Stimulated activated CD4-positive, alpha-beta T cell treated with anti-CD3 and anti-CD28 coated beads, Interleukin-1b, Interleukin-23, amount 100 ng/mL, for 1 hour (primary cell): ENCODE measurements at places on chromosomes 3 and 15.

DNA sequence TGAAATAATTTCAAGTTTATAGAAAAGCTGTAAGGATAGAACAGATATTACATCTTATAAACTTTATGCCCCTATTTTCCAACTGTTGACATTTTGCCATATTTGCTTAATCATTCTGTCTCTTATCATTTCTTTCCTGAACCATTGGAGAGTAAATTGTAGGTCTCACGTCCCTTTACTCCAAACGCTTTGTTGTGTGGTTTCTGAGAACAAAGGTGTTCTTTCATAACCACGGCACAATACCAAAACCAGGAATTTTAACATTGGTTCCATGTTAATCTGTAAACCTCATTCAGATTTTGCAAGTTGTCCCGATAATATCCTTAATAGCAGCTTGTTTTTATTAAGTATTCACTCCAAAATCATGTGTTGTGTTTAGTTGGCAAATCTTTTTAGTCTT lies 134.8 kb downstream of the AKAP13 start:
- DNase-seq: no peak

DNA sequence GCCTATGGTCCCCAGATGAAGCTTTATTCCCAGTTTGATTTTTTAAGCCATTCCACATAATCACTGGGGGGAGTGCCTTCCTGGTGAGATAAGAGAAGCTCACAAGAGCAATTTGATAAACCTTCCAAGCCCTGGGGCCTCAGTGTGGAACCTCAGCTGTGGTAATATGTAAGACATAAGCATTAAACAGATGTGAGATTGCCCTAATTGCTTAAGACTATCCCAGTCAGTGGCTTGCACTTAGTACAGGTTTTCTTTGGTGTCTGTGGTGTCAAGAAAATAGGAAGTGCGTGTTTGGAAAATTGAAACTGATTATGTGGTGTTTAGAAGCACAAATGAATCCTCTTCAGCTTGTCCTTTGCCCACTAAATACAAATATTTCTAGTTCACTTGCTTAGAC lies 54.3 kb downstream of the LRRN1 start:
- DNase-seq: no peak

- no peak for DNase-seq
Observed at GRCh38 chr3:146529021-146529420, 15.4 kb downstream of the PLSCR1 start.

- no peak for DNase-seq
Observed at GRCh38 chr15:68934341-68934740, 4.0 kb downstream of the SPESP1 start.

- DNase-seq: no peak
Observed at GRCh38 chr3:13308380-13308801, 111.7 kb downstream of the NUP210 start.
